LoVo (cell line): ENCODE measurements at places on chromosomes 7 and 10.

DNA sequence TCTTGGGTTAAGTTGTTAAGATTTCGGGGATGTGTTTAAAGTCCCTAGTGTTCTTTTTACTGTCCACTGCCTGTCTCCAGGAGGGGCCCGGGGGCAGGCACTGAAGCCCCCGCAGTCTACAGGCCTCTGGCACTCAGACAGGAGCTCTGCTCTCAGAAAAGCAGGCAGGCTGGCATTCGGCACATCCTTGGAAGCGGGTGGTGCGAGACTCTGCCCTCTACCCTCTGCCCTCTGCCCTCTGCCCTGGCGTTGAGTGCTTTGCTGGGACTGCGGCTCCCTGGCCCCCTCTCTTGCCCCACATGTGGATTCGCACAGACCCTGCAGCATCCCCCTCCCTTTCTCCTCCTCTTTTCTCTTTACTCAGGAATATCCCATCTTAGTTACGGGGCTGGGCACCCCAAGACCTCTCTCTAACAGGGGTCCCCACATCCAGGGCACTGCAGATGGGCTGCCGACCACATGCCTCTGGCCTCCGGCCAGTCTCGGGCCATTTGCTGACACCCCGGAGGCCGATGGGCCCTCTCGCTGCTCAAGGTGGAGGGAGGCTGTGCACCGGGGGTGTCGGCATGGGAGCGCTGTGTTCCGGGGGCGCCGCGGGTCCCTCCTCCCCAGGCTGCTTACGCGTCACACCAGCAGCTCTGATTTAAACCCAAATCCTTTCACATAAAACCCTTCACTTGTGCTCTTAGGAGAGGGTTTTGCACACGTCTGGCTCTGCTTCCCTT, 479.9 kb downstream of the DNAJB6 start:
- no peak for DNase-seq

DNA sequence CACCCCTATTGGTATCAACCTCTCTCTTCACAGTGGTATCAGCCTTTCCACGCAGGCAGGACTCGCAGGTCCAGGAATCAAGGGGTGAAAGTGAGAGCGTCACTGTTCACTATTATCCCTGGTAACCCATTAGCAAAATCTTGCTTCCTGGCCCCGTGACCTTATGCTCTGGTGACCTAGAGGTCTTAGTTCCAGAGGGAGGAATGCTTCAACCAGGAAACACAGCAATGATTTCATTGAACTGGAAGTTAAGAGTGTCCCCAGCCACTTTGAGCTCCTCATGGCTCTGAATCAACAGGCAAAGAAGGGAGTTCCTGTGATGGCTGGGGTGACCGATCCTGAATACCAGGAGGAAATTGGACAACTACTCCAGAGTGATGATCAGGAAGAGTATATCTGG, 90.6 kb downstream of the CUL2 start:
- no peak for DNase-seq

DNA sequence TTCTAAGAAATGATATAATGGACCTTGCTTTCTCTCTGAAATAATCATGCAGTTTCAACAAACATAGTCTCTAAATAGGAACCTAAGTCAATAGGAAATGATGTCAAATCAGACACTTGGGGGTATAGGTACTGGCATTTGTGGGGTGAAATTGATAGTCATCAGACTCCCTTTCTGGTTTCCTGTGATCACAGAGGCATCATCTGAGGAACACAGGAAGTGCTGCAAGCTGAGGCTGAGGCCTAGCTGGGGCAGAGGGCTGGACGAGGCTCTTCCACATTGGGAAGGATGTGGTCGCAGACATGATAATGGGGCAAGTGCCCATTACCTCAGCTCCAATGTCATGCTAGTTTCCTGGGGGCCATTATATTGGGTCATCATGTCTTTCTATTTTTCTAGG, 33.5 kb upstream of the TARP start:
- DNase-seq, result no peak

- no peak for DNase-seq
Observed at GRCh38 chr7:17660116-17660515, 280.2 kb downstream of the SNX13 start.

- no peak for DNase-seq
Observed at GRCh38 chr10:60817398-60817805, 39.1 kb downstream of the CDK1 start.

- DNase-seq, result no peak
Observed at GRCh38 chr7:105854498-105854897, 21.9 kb downstream of the ATXN7L1 start.

DNA sequence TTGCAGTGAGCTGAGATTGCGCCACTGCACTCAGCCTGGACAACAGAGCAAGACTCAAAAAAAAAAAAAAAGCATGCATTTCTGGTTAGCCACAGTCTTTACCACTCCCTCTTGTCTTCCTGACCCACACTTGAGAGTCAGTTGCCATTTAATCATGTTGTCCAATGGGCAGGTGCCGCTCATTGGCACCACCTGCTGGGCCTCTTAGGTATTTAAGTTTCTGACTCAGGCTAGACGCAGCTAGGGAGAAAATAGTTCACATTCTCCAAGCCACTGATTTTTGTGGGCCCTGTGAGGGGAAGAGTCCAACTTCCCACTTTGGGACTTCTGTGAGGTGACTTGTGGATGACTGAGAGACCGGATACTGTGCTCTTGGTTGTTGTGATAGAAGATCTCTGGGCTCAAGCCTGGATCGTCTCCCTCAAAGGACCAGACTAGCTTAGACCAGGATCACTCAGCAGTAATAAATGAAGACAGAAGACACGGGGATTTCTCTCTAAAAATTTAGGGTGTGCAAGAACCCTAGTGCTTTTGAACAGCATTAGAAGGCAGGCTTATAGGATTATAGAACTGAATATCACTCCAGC, 26.8 kb upstream of the SORCS3 start:
- DNase-seq, result peak; percentile 14

GRCh38 chr7:122983261-122983660, 12.2 kb downstream of the TAS2R16 start:
- DNase-seq, result no peak

- no peak for DNase-seq
Observed at GRCh38 chr10:10528563-10528910, 489.1 kb upstream of the CELF2 start.

DNA sequence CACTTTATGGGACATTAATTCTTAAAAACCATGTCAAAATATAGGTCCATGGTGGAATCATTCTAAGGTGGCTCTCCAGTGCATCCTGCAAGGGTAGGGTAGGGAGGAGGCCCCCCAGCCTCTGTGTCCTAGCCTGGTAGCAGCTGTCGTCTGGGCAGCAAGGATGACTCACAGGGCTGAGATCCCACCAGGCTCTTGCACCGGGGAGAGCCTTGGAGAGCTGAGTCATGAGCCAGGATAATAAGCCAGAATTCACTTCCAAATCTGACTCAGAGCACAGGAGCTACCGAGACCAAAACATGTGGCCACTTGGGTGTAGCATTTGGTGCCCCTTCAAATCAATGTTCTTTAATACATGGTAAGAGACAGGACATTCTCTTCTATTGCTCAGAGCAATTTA, 298.5 kb downstream of the NEBL start:
- DNase-seq, result no peak

DNA sequence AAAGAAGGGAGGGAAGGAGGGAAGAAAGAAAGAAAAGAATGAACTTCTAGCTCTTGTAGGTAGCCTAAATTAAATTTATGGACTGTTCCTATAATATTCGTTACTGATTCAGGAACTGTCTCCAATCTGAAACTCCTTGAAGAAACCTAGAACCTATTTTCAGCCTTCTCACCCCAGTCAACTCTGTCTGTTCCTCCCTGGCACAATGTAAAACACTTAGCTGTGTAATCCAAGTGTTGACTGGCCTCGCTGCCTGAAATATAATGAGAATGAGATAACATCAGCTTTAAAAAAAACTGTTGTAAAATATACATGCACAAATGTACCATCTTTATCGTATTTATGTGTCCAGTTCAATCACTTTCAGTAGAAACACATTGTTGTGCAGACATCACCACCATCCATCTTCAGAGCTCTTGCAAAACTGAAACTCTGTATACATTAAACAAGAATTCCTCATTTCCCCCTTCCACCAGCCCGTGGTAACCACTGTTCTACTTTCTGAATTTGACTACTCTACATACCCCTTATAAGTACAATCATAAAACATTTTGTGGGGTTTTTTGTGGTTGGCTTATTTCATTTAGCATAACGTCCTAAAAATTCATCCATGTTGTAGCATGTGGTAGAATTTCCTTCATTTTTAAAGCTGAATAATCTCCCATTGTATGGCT, 6.3 kb upstream of the C7orf33 start:
- DNase-seq, result no peak

- DNase-seq, result no peak
Observed at GRCh38 chr7:73844131-73844547, 1.8 kb upstream of the METTL27 start.

DNA sequence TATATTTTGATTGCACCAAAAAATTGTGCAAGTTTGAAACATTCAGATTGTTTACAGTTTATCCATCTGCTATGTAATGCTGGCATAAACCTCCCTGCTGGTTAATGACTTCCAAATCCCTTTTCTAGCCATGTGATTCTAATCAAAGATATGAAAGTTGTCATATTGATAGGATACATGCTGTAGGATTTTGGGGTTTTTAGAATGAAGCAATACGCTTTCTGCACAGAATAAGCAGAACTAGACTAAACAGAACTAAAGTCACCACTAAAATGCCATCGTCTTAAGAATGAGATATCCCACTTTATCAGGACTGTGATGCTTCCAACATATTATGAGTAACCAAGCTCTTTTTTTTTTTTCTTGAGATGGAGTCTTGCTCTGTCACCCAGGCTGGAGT, 856 bp downstream of the SSMEM1 start:
- DNase-seq, result no peak

GRCh38 chr10:131144711-131145375, 166.7 kb downstream of the TCERG1L start:
- DNase-seq, result no peak

GRCh38 chr7:14688208-14688607, 214.3 kb downstream of the DGKB start:
- no peak for DNase-seq

DNA sequence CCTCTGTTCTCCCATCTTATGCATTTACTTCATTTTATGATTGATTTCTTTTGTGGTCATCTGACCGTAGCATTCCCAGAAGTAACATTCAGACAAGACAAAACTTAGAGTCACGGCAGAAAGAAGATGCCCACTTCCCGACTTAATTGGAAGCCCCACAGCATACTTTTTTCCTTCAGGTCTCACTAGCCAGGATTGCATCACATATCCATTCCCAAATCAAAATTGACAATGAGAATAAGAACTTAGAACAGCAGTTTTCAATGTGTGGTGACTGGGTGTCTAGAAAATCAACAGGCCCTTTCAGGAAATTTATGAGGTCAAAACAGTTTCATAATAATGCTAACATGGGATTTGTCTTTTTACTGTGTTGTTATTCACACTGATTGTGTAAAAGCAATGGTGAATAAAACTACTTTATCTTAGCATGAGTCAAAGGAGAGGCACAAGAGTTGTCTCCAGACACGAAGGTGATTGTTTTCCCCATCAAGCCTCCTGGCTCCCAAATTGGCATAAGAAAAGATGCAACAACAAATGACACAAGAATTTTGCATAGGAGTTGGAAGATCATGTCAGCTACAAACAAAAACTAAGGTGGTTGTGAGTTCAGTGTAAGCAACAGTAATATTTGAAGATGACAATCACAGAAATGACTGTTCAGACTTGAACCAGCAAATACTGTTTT, 493.9 kb downstream of the HTR7 start:
- DNase-seq, result no peak
